Stimulated activated CD4-positive, alpha-beta T cell treated with anti-CD3 and anti-CD28 coated beads, Interleukin-1b, Interleukin-23, amount 100 ng/mL, for 4 hours (primary cell): ENCODE measurements at places on chromosomes 5 and 9.

DNA sequence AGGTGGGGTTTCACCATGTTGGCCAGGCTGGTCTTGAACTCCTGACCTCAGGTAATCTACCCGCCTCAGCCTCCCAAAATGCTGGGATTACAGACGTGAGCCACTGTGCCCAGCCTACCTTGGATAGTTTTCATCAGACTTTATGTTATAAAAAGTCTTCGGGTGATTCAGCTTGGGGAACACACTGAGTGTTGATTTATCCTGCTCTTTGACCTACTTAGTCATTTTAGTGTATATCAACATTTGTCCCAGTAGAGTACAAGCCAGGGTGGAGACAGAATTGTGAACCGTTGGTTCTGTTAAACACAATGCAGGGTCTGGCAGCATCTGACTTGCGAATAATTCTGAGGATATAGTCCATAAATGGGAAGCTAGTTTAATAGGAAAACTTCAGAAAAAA is 39.7 kb downstream of the NFX1 start:
- DNase-seq = no peak

DNA sequence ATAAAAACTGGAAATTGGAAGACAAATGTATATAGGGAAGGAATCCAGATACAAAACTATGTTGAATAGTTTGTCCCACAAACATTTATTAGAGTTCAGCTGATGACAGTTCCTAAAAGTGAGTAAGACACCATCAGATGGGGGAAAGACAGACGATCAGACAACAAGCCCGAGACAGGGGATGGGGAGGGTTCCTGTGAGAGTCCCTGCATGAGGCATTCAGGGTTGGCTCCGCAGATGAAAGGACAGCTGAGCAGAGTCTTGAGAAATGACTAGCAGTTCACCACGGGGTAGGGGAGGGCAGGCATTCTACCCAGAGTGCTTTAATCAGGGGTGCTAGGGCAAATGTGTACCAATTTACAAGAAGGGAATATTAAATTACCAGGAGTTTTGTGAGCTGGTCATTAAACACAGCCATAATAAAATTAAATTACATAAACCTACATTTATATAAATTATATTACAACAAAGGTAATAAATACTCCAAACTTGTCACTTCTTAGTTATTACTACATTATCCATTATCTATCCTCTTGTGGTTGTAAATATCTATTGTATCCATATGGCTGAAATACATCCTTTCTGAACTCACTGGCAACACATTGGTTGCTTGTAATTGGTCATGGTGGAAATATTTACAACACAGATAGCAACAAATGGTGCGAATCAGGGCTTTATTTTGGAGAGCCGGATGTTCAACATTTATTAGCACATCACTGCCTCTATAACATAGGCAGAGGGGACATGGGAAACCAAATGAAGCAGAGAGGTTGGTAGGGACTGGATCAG is 27.8 kb downstream of the TNFSF15 start:
- DNase-seq = peak; percentile 20

- DNase-seq = no peak
These were observed 46.7 kb downstream of the FNBP1 start for GRCh38 chr9:129996161-129996830.

DNA sequence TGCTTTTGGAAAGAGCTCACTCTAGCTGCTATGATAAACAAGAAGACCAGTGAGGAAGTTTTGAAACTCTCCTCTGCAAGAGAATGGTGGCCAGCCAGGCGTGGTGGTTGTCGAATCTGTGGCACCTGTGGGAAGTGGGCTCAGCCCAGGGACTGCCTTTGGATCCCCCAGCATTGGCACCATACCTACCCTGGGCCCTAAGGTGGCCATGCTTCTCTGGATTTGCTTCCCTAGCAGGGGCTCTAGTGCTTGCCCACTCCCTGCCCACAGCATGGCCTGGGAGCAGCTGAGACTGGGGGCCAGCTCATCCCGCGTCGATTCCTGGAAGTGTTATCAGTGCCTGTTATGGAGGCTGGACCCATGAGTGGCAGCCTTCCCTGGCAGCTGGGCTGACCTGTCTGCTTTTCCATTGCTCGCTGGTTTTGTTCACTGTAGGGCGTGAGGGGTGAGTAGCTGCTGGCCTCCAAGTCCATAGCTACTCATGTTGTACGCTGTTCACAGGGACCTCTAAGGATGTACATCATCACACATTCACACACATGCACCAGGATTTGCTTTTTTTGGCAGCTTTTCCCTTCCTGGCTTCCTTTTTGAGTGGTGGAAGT is 2.3 kb downstream of the SLC22A4 start:
- DNase-seq = no peak

- no peak for DNase-seq
These were observed 54.9 kb upstream of the SAP30L start for GRCh38 chr5:154390746-154391359.

- no peak for DNase-seq
These were observed 9.1 kb upstream of the AK3 start for GRCh38 chr9:4750023-4750673.

DNA sequence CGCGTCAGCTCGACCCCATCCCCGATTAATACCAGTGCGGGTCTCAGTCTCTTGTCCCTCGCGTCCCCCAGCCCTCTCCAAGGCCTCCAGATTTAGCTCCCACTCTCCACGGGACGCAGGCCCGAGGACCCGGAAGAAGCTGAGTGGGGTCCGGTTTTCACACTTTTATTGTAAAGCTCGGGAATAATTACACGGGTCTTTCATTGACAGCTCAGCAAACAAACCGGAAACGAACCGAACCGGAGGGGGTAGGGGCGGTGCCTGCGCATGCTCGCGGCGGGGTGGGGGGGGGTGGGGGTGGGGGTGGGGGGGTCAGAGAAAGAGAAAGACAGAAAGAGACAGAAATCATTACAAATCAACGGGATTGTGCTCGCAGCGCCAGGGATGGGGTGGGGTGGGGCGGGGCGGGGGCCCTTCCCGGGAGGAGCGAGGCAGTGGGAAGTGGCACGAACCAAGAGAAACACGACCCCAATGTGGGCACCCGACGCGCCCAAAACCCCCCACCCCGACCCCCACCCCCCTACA is 27.9 kb downstream of the PCDH1 start:
- peak; percentile 16 for DNase-seq

DNA sequence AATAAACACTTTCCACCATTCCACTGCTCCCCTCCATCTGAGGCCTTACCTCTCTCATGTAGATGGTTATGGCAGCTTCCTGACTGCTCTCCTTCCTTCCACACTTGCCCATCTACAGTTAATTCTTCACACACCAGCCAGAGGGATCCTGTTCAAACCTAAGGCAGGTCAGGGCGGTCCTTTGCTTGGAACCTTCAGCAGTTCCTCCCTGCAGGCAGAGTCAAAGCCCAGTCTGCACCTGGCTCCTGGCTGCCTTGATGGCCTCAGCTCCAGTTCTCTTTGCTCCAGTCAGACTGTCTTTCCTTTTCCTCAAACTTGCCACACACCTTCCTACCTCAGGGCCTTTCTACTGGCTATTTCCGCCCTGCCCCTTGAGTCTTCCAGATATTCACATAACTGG is 30.2 kb upstream of the NR3C1 start:
- DNase-seq = no peak
